Substantia nigra (tissue), 51 donors: ENCODE measurements at places on chromosomes 2 and 18.
A peak's percentile ranks its signal among the peaks of the same experiment; 100 is the strongest.

DNA sequence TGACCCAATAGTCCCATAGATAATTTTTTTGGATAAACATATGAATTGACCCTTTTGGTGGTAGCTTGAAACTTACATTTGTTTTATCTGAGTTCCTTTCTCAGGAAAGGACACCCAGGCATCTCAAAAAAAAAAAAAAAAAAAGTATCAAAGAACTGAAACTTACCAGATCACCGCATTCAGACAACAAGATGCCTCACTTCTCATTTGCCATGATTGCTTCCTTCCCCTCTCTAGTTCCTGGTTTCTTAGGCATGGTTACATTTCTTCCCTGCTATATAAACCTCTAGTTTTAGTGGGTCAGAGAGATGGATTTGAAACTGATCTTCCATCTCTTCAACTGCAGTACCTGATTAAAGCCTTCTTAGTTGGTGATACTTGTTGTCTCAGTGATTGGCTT is 240.1 kb downstream of the ACKR3 start:
- DNase-seq: no peak

DNA sequence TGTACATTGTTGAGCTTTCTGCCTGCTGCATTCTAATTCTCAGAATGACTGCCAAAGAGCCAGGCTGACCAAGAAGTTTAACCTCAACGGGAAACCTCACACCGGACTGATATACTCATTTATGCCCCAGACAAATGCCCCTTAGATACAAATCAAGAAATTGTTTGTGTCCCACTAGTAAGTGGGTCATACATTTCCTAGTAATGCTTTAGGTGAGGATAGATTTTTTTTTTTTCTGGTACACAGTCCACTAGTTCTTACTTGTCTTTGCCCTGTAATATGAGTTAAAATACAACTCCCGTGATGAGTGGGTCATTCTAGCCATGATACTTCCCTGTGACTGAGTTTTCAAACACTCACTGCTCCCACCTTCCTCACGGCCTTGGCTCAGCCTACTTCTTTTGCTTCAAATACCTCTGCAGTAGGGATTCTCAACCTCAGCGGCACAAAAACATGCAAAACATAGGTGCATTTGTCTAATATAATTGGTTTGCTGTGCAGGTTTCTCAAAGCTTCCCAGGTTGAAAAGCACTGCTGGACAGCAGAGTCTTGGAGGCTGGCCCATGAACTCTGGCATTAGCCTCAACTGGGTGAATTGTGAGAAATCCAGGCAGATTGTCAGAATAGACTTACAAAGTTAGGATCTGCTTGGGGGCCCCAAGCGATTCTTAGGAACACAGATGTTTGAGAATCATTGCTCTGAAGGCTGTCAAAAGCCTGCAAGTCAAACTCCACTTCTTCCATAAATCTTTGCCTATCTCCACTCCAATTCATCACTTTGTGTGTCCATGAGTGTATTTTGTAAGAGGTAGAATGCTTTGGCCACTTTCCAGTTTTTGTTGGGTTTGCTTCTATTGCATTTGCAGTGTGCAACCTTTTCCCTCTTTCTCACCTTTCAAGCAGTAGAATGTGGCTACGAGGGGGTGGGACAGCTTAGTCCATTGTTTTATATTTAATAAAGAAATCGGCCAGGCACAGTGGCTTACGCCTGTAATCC is 35.5 kb downstream of the TGIF1 start:
- no peak for DNase-seq

DNA sequence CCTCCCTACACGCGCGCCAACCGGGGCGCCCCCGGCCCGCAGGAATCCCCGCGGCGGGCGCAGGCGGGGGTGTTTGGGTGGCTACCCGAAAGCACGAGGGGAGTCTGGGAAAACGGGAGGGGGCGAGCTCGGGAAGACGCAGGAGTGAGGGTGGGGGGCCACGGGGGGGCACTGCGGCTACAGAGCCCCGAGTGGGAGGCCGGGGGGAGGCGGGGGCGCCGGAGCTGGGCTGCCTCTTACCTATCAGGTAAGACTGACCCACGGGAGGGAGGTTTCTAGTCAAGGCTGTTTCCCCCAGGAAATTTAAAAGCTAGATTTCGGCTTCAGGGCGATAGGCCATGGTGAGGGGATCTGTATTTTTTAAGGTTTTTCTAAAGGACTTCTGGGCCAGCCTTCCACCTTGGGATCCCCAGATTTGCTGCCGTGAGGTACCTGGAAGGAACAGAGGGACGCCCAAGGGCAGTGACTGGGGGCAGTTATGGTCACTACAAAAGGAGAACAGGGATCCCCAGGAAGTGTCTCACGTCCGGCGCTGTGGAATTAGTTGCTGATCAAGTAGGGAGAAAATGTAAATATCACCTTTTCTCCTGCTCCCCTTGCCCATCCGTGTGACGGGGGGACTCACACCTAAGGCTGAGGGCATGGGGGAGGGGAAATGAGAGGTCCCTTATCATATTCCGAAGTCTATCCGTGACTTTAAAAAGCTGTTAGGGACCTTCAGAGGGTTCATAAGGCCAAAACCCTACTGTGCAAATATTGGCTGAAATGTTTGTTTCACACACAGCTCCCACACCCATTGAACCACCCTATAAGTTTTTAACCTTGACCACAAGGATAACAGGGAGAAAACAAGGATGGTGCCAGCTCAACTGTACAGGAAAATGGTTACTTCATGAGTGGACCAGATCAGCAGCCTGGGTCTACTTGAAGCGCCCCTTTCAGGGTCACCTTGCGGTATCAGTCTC is 638 bp upstream of the IRS1 start:
- no peak for DNase-seq

DNA sequence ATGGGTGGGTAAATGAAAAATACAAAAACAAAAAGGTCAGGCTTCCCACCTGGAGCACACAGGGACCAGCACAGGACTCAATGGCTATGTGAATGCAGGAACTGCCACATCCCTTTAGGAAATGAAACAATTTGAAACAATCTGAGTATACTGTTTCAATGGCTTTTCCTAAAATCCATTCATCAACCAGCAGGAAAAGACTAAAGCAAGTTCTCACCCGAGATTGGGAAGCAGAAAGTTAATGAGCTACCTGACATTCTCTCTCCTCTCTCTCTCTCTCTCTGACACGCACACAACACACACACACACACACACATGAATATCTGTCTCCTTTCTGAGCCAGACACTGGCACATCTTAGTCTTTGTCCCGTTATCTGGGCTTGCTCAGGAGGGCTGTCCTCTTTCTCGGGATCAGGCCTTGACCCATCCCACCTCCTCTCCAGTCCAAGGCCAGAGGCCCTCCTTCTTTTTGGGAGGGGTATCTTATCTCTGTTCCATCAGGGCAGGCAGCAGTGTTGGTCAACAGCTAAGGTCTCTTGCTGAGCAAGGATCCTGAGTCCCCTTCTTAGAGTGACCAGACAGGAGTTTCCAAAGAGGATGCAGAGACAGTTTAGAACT is 11.6 kb upstream of the LRRFIP1 start:
- no peak for DNase-seq

DNA sequence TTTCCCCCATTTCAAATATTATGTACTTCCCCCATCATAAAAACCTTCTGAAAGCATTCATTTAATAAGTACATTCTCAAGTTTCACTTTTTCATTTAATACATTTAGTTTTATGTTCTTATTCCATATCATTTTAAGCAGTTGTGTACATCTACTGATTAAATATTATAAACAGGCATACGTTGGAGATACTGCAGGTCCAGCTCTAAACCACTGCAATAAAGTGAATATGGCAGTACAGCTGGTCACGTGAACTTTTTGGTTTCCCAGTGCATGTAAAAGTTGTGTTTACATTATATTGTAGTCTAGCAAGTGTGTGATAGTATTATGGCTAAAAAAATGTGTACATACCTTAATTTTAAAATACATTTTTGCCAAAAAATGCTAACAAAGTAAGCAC is 48.7 kb downstream of the TET3 start:
- DNase-seq: no peak

DNA sequence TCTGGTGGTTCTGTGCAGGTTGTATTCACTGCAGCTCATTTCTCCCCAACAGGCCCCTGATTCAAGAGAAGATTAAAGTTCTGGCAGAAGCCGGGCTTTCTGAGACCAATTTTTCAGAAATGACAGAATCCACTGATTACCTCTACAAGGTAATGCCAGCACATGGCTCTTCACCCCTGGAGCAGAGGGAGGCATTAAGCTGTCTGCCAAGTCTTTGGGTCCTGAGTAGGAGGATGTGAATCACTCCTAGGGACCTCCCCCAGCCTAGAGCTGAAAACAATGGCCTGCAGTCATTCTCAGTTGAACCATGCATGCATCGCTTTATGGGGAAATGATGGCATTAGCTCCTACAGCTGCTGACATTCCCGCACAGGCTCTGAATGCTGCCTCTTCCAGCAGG is 20.5 kb upstream of the RPL37A start:
- no peak for DNase-seq

- no peak for DNase-seq
These were observed 68.6 kb downstream of the NABP1 start for GRCh38 chr2:191746346-191747169.

GRCh38 chr2:98180456-98180855 is 93.5 kb downstream of the VWA3B start:
- no peak for DNase-seq

GRCh38 chr18:25349131-25349925 is 2.6 kb downstream of the ZNF521 start:
- peak; percentile 51 for DNase-seq

DNA sequence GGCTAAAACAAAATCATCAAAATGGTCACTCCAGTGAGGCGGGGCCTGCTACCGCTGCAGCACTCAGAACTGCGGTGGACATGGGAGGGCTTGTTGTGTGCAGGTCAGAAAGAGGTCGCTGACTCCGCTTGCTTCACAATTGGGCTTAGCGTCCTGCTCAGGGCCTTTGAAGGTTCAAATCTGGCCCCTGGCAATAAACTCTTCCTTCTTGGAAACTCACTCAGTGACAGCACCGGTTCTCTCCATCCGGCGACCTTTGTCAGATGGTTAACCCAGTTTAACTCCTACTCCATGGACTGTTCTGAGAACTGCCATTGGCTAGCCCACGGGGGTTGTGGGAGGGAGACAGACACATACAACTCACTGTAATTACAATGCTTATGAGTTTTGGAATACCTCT is 29.0 kb upstream of the LAPTM4A start:
- DNase-seq: no peak

DNA sequence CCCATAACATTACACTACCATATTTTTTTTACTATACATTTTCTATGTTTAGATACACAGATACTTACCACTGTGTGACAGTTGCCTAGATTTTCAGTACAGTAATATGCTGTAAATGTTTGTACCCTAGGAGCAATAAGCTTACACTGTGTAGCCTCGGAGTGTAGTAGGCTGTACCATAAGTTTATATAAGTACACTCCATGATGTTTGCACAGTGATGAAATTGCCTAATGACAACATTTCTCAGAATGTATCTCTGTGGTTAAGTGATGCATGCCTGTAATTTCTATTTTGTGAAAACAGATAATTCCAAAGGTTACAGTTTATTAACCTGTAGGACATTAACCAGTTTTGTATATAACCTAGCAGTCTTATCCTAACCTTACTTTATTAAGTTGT is 128.1 kb upstream of the RBMS1 start:
- no peak for DNase-seq

DNA sequence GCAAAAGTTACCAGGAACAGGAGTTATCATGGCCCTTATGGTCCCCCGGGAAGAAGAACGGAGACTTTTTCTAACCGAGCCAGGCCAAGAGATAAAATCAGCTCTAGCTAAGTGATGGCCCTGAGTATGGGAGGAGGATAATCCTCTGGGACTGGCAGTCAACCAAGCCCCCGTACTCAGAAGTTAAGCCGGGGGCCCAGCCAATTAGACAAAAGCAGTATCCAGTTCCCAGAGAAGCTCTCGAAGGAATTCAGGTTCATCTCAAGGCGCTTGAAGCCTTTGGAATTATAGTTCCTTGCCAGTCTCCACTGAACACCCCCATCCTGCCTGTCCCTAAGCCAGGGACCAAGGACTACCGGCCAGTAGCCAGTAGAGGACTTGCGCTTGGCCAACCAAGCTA is 365.3 kb upstream of the TCF4 start:
- no peak for DNase-seq

- DNase-seq: no peak
These were observed 118.4 kb downstream of the BCL2L11 start for GRCh38 chr2:111239107-111239506.

DNA sequence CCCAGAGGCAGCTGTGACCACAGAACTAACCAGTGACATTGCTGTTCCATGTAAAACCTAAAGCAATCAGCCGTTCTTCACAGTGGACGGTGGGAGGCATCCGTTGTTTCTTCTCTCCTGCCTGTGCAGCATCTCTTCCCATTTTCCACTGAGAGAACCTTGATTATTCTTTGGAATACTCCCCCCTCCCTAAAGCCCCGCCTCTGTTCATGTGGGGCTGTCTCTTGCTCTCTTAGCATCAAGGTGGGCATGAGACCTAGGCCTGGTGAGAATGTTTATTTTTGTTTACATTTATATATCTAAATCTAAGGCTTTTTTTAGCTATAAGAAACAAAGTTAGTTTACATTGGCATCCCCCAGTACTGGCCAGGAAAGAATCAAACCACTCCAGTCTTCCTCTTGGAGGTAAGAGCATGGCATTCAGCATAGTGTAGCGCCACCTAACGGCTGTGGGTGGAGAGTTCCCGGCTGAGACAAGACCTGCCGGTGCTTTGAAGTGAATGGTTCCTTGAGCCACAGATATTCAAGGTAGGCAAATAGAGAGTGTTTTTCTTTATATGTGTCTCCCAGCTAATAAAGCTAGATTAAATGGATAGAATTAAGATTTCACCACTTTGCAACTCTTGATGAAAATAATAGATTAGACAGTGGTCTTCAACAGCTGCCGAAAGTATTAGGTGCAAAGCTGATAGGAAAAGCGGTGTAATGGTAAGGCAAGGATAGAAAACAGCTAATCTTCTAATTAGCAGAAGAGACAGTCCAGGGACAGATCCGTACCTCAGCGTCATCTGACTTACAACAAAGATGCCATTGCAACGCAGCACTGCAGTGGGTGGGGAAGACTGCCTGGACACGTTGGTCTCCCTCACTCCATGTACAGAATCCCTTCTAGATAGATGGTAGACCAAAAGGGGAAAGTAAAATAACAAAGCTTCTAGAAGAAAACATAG is 219.6 kb upstream of the RAB12 start:
- DNase-seq: no peak

DNA sequence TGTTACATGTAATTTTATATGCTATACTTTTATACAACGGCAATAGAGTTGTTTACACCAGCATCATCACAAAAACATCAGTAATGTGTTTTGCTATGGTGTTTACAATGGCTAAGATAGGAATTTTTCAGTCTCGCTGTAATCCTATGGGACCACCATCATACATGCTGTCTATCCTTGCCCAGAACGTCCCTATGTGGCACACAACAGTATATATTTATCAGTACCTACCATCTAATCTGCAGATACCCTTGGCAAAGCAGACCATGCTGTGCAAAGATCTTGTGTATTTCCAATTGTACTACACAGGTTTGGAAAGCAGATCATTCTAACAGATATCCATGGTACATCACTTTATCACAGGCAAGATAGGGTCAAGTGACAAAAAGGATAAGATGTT is 15.3 kb downstream of the RPL31 start:
- no peak for DNase-seq

DNA sequence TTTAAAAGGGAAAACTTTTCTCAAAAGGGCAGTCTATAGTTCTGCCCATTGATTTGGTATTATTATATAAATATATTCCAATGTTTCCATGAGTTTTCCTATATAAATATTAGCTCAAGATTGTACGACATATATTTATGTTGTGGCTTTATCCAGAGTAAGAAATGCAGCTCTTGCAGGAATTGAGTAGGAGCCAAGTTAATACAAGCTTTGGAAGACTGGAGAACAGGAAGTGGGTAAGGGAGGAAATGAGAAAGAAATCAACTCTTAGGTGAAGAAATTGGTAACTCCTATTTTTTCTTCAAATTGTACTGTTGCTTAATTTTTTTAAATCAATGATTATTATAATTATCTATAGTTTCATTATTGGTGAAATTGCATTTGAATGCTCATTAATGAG is 105.4 kb upstream of the FAM117B start:
- DNase-seq: no peak
